ENCODE measurements at places on chromosomes 11 and 22.

DNA sequence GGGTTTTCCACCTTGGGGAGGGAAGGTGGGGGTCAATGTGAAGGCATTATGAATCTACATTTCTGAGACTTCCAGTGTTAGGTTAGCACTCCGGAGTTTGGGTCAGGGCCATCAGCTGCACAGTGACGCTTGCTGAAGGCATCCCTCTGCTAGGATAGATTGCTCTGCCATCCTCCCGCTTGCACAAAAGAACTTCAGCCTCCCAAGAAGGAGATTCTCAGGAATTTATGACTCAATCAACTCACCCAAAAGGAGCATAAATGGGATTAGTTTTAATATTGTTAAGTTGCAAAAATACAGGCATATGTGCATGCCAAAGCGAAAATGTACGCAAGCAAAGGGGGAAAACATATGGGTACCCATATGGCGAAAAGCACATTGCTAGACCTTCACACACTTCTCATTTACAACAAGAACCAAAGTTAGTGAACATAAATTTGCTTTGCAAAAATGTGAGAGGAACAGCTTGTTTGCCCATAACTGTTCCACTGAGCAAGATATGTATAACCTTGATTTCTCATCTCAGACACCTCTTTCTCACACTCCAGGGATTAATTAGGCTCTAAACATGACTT lies 1013.0 kb downstream of the OPCML start:
- DNase-seq = no peak

- DNase-seq = no peak
Measured at GRCh38 chr22:37331856-37332536, 49.7 kb downstream of the CYTH4 start.

DNA sequence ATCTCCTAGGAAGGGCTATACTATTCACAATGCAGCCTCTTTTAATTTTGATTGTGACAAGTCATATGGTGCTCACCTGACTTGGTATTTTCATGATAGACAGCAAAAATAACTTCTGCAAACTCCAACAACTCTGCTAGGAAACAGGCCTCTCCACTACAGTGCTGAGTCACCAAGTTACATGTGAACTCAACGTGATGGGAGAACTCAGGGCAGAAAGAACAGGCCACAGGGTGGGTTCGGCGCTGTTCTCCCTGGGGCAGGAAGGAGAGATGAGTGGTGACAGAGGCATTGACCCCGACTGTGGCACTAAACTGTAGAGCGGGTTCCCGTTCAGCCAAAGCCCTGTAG lies 76.6 kb upstream of the UCP3 start:
- DNase-seq = no peak

- peak; percentile 29 for DNase-seq
Measured at GRCh38 chr11:73265278-73265810, 6.8 kb upstream of the P2RY6 start.

- DNase-seq = no peak
Measured at GRCh38 chr11:7982582-7983119, 4.5 kb upstream of the EIF3F start.

- peak; percentile 92 for DNase-seq
Measured at GRCh38 chr22:41998361-41999261, at the start of gene WBP2NL. TSS of gene WBP2NL (plus strand) at chr22:41998788. CDS start at chr22:41998819, 31 bp downstream.

GRCh38 chr11:111001986-111002611 lies 243.4 kb upstream of the POU2AF2 start:
- no peak for DNase-seq

- DNase-seq = no peak
Measured at GRCh38 chr11:120581313-120581712, 69.8 kb downstream of the GRIK4 start.

DNA sequence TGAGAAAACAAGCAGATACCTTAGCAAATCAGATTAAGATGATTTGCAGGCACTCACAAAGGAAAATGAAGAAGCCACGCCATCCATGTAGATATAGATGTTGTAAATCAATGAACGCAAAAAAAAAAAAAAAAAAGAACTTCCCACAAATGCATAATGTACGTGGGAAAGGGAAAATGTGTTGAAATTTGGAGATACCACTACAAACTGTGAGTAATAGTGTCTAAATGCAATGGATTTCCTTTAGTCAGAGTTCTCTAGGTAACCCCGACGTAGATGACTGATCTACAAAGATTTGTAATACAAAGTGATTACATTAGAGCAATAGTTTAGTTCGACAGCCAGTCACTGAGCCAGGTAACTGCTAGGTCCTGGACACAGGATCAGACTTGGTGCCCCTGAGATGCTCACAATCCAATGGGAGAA lies 783 bp upstream of the ANKRD54 start:
- DNase-seq = no peak

GRCh38 chr11:111697933-111698371 lies 68.2 kb downstream of the PPP2R1B start:
- no peak for DNase-seq

GRCh38 chr11:64771861-64772260 lies 6.5 kb downstream of the SF1 start:
- no peak for DNase-seq

GRCh38 chr11:58927393-58928106 lies 11.7 kb upstream of the GLYATL1 start:
- no peak for DNase-seq

DNA sequence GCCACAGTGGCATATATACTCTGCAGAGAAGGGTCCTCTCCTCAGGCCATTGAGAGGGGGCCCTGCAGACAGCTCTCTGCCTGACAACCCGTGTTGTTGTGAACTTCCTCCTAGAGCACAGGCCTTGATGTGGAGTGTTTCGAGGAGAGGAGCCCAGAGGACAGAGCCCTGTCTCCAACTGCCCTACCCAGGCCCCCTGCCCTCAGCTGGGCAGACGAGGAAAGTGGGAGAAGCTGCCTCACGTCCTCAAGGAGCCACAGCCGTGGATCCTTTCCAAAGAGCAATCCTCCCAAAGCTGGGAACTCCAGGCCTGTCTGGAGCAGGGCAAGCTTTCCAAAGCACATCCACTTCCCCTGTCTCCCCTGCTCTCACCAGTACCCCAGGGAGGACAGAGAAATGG lies 10.7 kb downstream of the LMO1 start:
- no peak for DNase-seq

DNA sequence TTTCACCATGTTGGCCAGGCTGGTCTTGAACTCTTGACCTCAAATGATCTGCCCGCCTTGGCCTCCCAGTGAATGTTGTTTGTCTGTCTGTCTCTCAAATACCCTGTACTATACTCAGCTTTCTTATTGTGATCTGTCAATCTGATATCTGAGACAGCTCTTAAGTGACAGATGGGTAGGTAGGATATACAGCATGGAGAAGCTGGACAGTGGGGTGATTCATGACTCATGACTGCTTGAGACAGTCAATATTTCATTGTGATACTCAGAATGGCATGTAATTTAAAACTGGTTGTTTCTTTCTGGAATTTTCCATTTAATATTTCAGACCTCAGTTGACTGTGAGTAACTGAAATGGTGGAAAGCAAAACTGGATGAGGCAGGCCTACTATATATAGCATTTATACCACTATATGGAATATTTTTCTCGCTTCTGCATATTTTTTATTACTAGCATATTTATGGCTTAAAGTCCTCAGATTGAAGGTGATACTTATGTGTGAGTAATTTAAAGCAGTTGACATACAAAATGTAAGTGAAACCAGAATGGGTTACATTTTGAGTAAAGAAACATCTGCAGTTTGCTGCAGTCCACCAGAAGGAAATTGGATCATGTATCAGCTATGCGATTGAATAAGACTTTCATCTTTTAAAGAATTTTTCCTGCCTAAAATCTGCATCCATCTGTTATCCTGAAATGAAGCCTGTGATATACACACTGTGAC lies 22.3 kb downstream of the ARHGAP42 start:
- no peak for DNase-seq

DNA sequence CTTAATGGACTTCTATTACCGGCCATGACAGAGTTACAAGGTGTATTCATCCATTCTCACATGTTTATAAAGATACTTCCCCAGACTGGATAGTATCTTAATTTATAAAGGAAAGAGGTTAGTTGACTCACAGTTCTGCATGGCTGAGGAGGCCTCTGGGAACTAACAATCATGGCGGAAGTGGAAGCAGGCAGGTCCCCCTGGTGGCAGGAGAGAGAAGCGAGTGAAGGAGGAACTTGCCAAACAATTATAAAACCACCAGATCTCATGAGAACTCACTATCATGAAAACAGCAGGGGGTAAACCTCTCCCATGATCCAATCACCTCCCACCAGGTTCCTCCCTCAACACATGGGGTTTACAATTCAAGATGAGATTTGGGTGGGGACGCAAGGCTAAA lies 170.0 kb upstream of the PDGFD start:
- no peak for DNase-seq

- DNase-seq = no peak
Measured at GRCh38 chr11:24497831-24498230, 978 bp downstream of the LUZP2 start.

DNA sequence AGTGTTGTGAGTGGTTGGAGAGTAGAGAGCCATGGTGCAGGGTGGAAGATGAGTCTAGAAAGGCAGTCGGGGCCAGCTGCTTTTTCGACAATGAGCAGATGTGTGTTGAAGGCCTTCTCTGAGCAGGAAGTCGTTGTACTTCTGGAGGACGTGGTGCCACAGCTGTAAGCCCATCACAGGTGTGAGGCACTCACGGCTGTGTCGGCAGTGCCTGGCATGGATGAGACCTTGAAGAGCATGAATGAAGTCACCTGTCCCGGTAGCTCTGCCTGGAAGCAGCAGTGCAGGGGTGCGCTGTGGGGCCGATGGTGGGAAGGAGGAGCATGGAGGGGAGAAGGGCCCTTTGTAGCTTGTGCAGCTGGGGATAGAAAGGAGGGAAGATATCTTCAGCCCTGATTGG lies 165.2 kb downstream of the PKNOX2 start:
- no peak for DNase-seq

- DNase-seq = no peak
Measured at GRCh38 chr11:35330156-35330889, 89.0 kb downstream of the SLC1A2 start.

DNA sequence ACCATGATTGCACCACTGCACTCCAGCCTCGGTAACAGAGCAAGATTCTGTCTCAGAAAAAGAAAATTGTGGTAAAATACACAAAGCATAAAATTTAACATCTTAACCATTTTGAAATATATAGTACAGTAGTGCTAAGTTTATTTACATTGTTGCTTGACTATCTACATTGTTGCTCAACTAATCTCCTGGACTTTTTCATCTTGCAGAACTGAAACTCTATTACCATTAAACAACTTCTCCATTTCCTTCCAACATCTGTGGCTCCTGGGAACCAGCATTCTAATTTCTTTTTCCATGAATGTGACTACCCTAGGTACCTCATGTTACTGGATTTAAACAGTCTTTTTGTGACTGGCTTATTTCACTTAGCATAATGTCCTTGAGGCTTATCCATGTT lies 13.5 kb upstream of the VWA5A start:
- DNase-seq = no peak

DNA sequence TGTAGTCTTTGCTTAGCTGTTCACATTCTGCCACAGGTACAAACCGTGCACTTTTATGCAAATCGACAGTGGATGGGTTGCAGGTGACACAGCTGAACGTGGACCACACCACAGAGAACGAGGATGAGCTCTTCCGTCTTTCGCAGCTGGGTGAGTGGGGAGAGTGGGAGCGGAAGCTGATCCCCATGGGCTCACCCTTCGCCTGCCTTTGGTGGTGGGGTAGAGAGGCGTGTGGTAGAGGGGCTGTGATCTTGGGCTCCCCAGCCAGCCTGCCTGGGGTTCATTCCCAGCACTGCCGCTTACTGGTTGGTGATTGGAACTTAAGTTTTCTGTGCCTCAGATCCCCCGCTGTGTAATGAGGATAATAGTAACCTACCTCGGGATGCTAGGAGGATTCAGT lies 19.1 kb downstream of the TAB1 start:
- DNase-seq = no peak

GRCh38 chr11:65903068-65903481 lies 2.9 kb upstream of the FOSL1 start:
- no peak for DNase-seq

GRCh38 chr11:128496692-128497060 lies 90.7 kb downstream of the ETS1 start:
- DNase-seq = no peak

DNA sequence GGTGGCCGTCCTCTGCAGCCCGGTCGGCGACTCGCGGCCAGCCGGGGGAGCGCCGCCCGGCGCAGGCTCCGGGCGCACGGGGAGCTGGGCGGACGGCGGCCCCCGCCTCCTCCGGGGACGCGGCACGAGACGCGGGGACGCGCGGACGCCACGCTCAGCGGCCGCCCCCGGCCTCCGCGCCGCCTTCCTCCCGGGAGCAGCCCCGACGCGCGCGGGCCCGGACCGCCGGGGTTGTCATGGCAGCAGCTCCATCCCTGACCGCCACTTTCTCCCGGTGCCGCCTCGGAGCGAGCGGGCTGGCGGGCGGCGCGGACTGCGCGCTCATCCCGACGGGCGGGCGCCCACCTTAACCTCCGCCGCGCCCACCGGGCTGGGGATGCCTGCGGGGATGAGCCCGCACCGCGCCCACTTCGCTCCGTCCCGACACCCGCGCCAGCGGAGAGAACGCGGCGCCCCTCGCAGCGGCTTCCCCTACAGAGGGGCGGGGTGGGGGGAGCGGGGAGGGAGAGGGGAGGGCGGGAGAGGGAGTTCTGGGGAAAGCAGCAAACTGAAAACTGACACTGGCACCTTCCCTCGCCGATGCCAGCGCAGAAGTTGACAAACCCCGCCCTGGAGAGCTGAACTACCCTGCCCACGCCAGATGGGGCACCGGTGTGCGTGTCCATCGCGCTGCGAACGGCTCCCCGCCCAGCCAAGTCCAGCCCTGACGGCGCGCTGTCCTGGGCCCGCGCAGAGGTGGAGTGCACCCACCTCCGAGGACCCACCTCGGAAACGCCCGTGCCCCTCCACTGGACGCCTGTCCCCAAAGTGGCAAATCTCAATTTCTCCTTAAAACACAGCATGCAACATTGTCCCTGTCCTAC lies 588.4 kb downstream of the OPCML start:
- no peak for DNase-seq
